HCEC 1CT (cell line): ENCODE measurements at places on chromosomes 3 and 15.

- DNase-seq = no peak
Measured at GRCh38 chr3:184347321-184348056, 10.1 kb downstream of the FAM131A start.

DNA sequence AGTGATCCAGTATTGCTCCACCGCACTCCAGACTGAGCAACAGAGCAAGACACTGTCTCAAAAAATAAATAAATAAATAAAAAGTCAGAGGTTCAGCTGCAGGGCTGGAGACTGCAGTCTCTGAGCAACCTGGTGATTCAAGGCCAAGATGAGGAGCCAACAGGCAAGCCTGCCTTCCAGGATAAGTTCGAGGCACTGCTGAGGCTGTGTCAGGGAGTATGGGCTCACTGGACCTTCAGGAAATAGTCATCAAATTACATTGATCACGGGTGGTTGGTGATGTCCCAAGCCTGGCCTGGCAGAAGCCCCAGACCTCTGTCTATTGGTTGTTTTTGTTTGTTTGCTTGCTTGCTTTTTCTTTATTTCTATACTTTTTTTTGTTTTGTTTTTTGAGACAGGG is 41.5 kb downstream of the IDH2 start:
- no peak for DNase-seq

DNA sequence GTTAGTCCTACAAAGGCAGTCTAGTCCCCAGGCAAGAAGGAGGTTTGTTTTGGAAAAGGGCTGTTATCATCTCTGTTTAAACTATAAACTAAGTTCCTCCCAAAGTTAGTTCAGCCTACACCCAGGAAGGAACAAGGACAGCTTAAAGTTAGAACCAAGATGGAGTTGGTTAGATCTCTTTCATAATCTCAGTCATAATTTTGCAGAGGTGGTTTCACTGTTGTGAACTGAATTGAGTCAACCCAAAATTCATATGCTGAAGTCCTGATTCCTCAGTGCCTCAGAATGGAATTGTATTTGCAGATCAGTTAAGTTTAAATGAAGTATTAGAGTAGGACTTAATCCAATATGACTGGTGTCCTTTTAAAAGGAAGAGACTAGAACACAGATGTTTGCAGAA is 101.0 kb upstream of the C3orf80 start:
- DNase-seq = no peak

GRCh38 chr3:40852712-40853111 is 328.0 kb downstream of the ZNF621 start:
- no peak for DNase-seq

DNA sequence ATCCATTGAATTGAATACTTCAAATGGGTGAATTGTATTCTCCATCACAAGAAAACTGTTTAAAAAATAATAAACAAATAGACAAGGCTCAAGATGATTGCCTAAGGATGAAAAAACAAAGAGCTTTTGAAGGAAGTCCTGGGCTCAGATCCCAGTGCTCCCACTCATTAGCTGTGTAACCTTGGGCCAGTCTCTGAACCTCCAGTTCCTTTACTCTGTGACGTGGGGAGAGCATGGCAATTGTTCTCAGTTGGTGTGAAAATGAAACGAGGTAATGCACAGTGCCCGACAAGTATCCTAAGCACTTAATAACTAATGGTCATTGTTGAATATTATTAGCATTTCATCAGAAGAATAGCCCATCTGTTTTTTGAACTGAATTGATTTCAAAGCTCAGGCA is 40.7 kb downstream of the TNIK start:
- no peak for DNase-seq

GRCh38 chr3:106930086-106930485 is 447.2 kb upstream of the CCDC54 start:
- no peak for DNase-seq

DNA sequence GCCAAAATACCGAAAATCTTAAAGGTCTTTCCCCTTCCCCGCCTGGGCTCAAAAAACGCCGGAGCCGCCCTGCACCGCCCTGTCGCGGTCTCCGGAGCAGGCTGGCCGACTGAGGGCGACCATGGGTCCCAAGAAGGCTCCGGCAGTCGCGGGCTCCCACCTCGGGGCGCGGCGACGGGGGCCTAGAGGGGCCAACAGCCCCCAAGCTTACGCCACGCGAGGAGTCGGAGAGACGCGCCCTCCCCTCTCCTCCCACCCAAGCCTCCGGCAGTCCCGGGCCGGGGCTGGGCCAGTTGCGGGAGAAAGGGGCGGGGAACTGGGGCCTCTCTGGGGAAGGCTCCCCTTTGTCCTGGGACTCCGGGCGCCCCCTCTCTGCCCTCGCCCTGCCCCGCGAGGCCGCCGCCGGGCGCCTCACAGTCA is 69.2 kb downstream of the GOLGA8B start:
- DNase-seq = no peak

- DNase-seq = no peak
Measured at GRCh38 chr3:89808680-89809197, 701.3 kb downstream of the EPHA3 start.
